ENCODE measurements at places on chromosomes 5 and 9. TPM values are rescaled to one million over a fixed set of nuclear protein-coding genes. Genes with fewer than 3 reads are reported as not detected.
A peak's percentile ranks its signal among the peaks of the same experiment; 100 is the strongest.

- H3K4me3 ChIP-seq: no peak overlapping the region
- H3K36me3 ChIP-seq: no peaks in the 10 kb centered on the region
- no peaks in the 10 kb centered on the region for H3K27me3 ChIP-seq
- H3K4me1 ChIP-seq: no peaks in the 10 kb centered on the region
Measured at GRCh38 chr5:45109062-45109461, 300.3 kb downstream of the MRPS30 start.

GRCh38 chr9:90287567-90288274 is 354.9 kb downstream of the DIRAS2 start:
- H3K27me3 ChIP-seq: peaks cover 23% of the 10 kb centered on the region
- no peak overlapping the region for H3K27ac ChIP-seq
- DNase-seq: no peak
- no peaks in the 10 kb centered on the region for H3K4me1 ChIP-seq

GRCh38 chr5:146622391-146622790 is 106.4 kb upstream of the GPR151 start:
- H3K27ac ChIP-seq: no peak overlapping the region
- H3K36me3 ChIP-seq: no peaks in the 10 kb centered on the region
- no peak overlapping the region for H3K4me3 ChIP-seq
- H3K27me3 ChIP-seq: no peaks in the 10 kb centered on the region
- no peaks in the 10 kb centered on the region for H3K4me1 ChIP-seq

DNA sequence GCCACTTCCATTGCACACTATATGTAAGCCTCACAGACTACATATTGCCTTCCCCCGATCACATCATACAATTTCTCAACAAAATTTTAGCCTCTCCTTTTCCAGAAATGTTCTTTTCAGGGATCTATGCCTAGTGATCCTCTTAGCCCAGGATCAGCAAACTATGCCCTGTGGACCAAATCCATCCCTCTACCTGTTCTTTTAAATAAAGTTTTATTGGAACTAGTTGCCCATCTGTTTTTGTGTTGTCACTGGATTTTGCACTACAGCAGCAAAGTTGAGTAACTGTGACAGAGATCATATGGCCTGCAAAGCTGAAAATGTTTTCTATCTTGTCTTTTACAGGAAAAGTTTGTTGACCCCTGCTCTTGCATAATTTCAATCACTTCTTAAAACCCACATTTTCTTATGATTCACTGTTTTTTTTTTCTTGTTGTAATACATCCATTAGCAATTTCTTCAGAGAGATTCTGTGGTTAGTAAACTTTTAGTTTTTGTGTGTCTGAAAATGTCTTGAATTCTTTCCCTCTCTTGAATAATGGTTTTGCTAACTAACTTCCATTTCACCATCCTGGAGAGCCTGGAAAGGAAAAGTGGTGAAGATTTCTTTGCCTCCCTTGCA is 7.1 kb downstream of the TXNDC8 start:
- no peaks in the 10 kb centered on the region for H3K27me3 ChIP-seq
- no peak overlapping the region for H3K27ac ChIP-seq
- DNase-seq: no peak
- H3K4me1 ChIP-seq: no peaks in the 10 kb centered on the region
- no peak overlapping the region for H3K4me3 ChIP-seq
- no peaks in the 10 kb centered on the region for H3K36me3 ChIP-seq

DNA sequence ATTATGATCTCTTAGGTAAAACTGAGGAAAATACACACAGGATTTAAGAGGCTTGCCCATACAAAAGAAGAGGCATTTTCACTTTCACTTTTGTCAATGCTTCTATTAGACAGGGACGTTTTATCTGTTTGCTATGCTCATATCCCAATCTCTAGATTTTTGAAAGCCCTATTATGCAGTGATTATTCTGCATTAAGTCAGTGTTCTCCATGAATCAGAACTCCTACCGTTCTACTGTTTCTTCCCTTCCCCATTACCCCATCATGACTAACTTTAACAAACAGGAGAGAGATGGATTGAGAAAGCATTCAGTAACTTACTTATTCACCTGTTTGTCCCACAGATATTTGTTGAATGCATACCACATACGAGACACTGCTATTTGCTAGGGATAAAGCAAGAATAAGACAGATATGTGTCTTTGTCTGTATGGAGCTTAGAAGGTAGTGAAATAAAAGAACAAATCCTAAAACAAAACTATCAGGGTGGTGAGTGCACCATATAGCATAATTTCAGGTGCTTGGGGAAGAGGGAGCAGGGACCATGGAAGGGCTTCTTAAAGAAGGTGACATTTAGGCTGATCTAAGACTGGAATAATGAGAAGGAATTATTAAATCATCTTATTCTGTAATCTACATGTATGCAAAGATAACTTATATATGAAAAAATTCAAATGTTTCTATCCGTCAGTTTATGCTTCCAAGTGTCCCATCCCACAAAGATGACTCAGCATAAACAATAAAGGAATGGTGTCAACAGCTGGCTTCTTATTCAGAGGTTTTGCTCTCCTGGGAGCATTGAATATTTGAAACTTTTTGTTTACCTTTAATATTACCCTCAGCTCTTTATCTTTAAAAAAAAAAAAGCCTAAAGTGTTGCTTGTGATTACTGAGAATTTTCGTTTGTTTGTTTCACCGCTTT is 328.1 kb downstream of the HINT1 start:
- H3K4me1 ChIP-seq: no peaks in the 10 kb centered on the region
- DNase-seq: no peak
- no peaks in the 10 kb centered on the region for H3K36me3 ChIP-seq
- peak overlapping the region; percentile 47 for H3K4me3 ChIP-seq
- H3K27me3 ChIP-seq: no peaks in the 10 kb centered on the region

DNA sequence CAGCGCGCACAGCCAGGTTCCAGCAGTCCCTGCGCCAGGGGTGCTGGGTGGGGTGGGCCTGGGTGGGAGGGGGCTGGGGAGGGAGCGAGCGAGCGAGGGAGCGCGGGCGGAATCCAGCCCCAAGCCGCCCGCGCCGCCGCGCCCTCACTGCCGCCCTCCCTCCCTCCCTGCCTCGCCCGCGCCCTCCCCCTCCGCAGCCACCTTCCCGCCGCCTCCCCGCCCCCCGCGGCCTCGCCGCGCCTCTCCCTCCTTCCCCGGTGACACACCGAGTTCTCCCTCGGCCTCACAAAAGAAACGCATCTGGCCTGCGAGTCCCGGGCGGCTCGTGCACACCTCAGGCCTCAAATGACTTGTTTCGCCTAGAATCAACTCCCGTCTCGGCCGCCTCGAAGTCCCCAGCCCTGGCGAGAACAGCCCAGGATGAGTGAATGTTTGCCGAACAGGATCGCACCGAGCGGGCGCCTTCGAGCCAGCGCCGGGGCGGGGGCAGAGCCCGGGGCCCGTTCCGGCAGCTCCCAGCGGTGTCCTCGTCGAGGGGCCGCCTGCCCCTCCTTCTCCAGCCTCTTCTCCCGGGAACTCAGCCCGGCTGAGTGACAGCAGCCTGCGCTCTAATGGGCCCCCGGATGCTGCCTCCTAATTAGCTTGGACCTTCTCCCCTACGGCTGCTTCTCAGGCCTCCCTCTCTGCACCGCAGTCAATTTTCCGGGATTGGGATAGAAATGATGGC is 371 bp upstream of the PITX1 start:
- H3K27me3 ChIP-seq: peaks cover 100% of the 10 kb centered on the region
- peaks cover 50% of the 10 kb centered on the region for H3K4me1 ChIP-seq
- no peak for DNase-seq
- H3K4me3 ChIP-seq: peak overlapping the region; percentile 60

NTNG2 gene
- 1.9 TPM for total RNA-seq

DNA sequence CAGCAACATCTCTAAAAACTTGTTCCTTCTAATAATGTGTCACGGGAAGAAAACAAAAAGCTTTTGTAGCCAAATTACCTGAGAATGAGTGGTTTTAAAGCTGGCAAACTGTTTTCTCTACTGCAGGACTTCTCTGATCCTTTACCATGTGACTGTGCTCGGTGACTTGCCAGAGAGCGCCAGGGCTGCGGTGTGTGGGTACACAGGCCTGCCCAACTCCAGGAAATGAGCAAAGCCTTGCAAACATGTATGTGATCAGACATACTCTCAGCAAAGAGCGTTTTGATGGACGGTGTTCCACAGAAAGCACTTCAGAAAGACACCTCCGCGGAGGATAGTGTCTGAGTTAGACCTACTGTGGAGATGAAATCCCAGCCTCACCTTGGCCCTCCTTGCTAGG is 157.3 kb downstream of the SPOCK1 start:
- H3K36me3 ChIP-seq: no peaks in the 10 kb centered on the region
- no peak overlapping the region for H3K4me3 ChIP-seq

DMRTA1 gene
- total RNA-seq: 0.77 TPM

- DNase-seq: no peak
- H3K4me3 ChIP-seq: no peak overlapping the region
- no peaks in the 10 kb centered on the region for H3K4me1 ChIP-seq
- H3K36me3 ChIP-seq: no peaks in the 10 kb centered on the region
- no peaks in the 10 kb centered on the region for H3K27me3 ChIP-seq
- no peak overlapping the region for H3K27ac ChIP-seq
Measured at GRCh38 chr5:103801681-103802080, 239.1 kb upstream of the NUDT12 start.

CXCL14 gene
- total RNA-seq: 0.49 TPM

Measured in left ventricle myocardium inferior (tissue), 1 donor.